Fibroblast of gingiva (primary cell): ENCODE measurements at places on chromosomes 3 and 15.

DNA sequence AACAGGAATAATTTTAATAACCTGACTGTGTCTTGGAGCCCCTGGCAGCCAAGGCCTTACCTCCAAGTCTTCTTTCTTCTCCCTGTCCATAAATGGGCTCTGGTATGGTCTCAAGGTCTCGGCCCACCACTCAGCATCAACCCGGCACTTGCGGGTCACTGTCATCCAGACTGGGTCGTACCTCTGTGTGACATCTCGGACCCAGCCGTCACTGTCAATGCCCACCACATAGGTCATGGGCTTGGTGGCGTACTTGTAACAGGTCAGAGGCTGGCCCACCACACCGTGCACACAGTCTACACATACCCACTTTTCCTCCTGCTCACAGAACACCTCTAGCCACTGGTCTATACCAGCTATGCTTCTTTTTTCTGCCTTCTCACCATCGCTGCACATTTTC lies 20.4 kb downstream of the XPC start:
- no peak for DNase-seq

DNA sequence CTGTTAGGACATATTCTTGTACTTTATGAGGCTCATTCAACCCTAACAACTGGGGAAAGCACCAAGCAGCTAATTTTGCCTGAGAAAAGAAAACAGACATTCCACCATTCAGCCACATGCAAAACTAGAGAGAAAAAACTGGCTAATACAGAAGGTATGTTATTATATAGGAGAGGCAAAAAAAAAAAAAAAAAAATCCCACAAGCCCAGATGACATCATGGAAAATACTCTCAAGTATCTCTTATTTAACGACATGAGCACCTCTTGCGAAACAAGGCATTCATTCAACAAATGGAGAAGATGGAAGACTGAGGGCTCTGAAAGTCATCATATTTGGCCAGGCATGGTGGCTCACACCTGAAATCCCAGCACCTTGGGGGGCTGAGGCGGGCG lies 61.5 kb downstream of the PRICKLE2 start:
- DNase-seq: peak; percentile 86

DNA sequence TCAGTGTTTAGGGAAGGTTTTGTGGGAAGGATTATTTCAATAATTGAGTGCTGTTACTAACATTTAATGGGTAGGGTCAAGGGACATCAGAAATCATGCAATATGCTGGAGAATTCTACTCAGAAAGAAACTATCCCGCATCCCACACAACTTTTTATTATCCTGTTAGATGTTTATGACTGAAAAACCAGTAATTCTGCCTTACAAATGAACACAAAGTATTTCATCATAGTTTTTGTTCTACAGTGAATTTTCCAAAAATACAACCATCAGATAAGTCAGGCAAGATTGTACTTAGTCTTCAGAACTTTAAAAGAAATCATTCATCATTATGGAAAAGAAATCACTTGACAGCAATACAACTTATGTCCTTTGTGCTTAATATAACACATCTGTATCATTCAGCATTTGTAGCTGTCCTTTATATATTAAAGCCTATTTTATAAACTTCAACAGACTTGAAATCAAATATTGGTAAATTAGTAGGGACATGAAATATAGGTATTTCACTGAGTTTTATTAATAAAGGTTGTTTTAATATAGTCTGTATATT lies 61.9 kb downstream of the TRPM7 start:
- DNase-seq: no peak

GRCh38 chr15:68482246-68482645 lies 50.3 kb upstream of the ITGA11 start:
- no peak for DNase-seq

DNA sequence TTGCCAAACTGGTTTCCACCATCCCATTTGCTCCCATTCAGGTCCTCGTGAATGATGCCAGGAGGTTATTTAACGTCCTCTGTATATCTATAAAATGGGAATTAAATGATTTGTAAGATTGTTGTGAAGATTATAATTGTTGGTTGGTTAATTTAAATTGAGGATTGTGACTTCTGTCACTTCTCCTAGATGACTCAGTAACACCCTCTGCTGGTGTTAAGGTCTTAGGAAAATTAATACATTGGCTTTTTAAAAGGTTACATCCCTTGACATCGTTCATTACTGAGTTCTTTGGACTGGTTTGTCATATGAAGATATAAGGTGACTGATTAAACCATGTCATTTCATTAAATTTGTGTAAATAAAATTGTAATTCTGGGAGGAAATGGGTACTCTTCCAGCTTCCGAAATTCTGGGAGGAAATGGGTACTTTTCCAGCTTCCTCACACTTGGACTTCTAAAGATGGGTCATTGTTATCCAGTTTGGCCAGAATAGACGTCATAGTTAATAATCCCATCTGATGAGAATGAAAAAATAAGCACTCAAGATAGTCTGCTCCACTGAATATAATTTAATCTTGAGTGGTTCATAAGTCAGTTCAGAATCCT lies 33.3 kb upstream of the PAQR5 start:
- no peak for DNase-seq

DNA sequence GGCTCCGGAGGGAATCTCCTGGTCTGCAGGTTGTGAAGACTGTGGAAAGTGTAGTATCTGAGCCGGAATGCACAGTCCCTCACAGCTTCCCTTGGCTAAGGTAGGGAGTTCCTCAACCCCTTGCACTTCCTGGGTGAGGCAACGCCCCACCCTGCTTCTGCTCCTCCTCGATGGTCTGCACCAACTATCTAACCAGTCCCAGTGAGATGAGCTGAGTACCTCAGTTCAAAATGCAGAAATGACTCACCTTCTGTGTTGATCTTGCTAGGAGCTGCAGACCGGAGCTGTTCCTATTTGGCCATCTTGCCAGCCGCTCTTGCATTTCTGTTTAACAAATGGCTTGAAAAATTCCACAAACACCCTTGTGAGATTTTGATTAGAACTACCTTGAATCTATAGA lies 156.1 kb downstream of the STXBP5L start:
- DNase-seq: no peak

DNA sequence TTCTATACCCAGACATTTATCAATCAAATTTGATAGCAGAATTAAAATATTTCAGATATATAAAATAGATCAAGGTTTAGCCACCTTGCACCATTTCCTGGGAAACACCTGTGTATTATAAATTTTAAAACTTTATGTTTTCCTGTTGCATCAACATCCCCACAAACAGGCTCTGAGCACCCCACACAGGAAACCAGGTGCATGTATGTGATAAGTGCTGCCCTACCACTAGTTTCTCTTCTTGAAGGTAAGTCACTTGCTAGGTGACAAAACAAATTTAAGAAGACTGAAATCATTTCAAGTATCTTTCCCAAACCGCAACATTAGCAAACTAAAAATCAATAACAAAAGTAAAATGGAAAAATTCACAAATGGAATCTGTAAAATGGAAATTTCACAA lies 496.1 kb upstream of the CCDC54 start:
- no peak for DNase-seq

DNA sequence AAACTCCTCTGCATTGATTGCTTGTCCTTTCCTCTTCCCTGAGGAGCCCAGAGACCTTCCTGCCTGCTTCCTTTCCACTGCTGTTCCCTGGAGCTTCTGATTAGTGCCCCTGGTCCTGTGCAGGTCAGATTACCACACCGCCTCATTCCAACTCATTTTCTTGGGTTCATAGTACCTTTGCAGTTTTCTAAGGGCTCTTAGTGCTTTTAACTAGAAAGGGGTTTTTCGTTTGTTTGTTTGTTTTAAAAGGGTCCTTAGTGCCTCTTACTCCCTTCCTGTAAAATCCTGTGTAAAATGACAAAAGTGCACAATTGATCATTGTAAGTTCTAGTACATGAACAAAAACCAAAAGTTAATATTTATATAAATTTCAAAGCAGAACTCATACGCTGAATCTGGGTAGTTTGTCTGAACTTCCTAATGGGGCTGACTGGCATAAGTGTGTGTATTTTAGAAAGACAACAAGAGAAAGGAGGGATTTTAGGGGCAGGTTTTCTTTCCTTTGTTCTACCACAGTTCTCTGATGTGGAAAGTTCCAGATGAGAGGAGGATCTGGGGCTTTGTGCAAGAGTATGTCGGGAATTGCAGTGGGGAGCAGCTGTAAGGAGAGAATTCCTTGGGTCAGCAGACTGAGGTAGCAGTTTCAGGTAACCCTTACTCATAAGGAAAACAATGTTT lies 30.6 kb downstream of the SNRK start:
- DNase-seq: no peak

- no peak for DNase-seq
Observed at GRCh38 chr15:28904003-28904402, 18.2 kb downstream of the APBA2 start.

DNA sequence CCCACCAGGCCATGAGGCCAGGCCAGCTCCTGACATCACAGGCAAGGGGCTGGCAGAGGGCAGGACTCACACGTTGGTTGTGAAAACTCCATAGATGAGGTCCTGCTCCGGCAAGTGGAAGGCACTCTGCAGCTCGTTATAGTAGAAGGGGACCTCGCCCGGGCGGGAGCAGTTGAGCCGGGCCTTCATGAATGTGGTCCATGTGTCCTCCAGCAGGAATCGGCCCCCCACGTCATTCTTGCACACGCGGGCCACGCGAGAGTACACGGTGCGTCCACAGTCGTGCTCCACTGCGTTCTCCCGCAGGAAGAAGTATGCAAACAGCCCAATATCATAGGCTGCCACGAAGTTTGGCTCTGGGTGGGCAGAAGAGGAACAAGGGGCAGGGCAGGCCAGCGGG lies 101.2 kb downstream of the SEMA5B start:
- DNase-seq: no peak

DNA sequence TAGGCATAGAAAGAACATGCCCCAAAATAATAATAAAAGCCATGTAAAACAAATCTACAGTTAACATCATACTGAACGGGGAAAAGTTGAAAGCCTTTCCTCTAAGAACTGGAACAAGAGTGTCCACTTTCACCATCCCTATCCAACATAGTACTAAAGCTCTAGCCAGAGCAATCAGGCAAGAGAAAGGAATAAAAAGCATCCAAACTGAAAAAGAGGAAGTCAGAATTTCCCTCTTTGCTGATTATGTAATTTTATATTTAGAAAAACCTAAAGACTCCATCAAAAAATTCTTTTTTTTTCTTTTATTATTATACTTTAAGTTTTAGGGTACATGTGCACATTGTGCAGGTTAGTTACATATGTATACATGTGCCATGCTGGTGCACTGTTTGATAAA lies 661.6 kb upstream of the CBLB start:
- no peak for DNase-seq

DNA sequence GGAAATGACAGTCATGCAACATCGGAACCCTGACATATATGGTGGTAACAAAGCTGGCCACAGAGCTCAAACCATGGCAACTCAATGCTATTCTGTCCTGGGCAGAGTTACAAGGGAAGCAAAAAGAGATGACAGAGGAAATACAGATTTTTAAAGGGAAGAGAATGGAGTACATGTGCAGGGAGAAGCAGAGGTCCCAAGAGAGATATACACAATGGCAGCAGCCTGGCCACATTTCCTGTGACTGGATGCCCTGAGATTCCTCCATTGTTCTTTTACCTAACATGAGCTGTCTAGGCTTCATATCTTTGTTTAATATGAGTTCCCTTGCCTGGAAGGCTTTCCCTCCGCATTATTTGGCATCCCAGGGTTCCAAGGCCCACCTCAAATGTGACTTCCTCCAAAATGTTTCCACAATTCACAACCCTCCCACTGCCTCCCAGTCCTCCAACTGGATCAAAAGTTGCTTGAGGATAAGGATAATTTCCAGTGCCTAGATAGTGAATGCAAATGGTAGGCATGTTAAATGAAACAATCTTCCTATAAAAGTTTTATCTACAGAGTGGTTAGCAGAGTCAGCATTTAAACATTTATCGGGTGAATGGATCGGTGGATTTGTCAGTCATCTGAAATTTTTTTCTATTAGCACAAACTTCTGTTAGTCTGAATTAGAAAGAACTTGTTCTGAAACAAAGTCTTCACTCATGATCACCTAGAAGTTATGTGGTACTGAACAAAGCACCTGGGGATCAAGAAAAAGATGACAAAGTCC lies 86.2 kb downstream of the DHX30 start:
- DNase-seq: no peak

- no peak for DNase-seq
Observed at GRCh38 chr3:89467898-89468363, 360.5 kb downstream of the EPHA3 start.

DNA sequence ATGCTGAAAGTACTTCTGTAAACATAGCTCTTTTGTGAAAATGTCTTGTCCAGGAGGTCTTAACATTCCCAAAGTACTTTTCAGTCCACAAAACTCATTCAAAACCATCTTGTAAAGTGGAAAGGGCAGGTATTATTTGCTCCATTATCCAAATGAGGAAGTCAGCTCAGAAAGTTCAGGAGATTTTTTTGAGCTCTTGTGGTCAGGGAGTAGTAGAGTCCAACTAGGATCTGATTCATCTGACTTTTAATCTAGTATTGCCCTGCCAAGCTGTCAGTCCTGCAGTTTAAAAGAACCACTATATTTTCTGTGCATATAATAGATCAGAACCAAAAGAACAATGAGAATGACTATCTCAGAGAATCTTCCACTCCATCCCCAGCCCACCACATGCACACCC lies 83.5 kb downstream of the FOXB1 start:
- no peak for DNase-seq
